Right renal pelvis (tissue), 4 donors: ENCODE measurements at places on chromosomes 2 and 18. TPM values are rescaled to one million over a fixed set of nuclear protein-coding genes. Genes with fewer than 3 reads are reported as not detected.

DNA sequence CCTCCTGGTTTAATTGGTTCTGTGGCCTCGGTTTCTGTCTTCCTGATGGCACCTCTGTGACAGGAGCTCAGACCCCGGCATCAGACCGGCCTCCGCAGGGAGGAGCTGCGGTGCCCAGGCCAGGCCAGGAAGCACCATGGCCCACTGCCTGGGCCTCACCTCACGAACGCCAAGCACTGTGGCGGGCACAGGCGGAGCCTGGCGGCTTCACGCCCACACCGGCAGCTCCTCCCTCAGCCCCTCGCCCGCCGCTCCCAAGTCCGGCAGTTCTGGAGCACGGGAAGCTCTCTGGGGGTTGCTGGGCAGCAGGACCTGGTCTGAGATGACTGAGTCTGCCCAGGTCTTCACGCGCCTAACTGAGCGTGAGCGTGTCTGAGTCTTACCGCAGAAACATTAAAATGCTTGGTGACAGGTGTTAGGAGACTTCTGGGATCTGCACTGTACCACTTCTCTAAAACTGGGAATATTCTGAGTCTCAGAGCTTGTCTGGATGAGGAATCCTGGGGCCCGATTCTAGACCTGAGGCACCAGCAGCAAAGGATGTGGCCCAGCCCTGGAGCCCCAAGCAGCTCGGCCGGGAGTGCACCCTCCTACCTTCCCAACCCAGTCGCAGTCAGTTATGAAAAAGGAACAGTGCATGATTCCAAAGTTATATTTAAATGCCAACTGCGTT is 21.9 kb downstream of the RTP5 start:
- DNase-seq: no peak

DNA sequence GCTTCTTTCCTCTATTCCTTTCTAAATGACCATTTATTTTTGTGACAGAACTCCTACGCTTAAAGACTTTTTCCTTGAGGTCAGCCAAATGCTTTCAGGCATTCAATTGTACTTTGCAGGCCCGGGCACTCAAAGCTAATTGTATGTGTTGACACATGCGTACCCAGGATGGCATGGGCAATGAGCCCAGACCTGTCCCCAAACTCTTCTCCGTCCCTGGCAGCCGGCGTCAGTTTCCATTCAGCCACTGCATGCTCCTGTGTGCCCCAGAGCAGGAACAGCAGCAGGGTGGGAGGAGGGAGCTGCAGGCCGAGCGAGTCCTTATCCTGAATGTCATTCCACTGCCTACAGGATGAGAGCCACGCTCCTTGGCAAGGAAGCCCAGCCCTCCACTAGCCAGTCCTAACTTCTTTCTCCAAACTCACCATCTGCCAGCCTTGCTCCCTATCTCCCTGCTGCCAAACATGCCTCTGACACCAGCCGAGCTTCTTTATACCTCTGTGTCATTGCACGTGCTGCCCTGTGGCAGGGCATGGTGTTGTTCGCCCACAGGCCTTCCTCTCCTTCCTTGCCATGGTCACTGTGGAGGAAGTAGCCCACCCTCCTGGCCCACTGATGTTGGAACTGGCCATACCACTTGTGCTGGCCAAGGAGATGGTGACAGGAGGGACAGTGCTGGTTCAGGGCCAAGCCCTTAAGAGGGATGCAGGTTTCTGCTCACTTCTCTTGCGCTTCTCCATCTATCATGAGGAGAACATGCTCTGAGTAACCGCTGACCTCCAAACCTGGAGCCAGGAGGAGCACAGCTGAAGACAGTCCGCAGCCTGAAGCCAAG is 116.9 kb upstream of the FHL2 start:
- DNase-seq: no peak

- no peak for DNase-seq
Observed at GRCh38 chr18:44626807-44627206, 53.9 kb upstream of the SETBP1 start.

TTL gene
- polyA plus RNA-seq: 32.9 TPM

GRCh38 chr2:198775737-198776136 is 682.0 kb downstream of the SATB2 start:
- no peak for DNase-seq
